ENCODE measurements at places on chromosomes 1 and 21.
A peak's percentile ranks its signal among the peaks of the same experiment; 100 is the strongest.

- no peak for DNase-seq
These were observed 2.0 kb upstream of the PERM1 start for GRCh38 chr1:983798-984475.

DNA sequence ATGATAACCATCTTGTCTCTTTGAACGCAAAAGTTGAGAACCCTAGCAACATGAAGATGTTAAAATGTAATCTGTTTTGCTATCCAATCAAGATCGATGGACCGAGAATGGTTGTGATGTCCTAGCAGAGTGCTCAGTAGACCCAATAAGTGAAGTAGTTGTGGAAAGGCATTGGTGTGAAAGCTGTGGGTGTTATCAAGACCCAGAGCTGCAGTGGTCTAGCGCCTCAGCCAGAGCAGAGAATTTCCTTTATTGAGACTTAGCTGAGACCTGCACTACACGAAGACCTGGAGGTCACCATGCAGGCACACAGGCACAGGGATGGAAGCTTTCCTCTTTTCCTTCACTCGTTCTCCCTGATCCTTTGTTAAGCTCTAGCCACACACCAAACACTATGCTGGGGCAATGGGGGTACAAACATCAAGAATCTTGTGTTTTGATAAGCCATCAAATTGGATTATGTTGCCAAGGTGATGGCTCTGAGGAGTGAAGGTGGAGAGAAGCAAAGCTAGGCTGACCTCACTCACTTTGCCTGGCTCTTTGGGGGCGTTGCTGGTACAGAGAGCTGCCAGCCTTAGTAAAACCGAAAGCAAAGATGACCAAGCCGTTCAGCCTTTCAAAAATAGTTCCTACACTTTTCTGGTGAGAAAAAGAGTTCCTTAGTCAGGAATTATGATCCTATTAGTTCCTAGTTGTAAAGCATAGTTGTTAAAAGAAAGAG, 24.1 kb downstream of the METTL13 start:
- no peak for DNase-seq

DNA sequence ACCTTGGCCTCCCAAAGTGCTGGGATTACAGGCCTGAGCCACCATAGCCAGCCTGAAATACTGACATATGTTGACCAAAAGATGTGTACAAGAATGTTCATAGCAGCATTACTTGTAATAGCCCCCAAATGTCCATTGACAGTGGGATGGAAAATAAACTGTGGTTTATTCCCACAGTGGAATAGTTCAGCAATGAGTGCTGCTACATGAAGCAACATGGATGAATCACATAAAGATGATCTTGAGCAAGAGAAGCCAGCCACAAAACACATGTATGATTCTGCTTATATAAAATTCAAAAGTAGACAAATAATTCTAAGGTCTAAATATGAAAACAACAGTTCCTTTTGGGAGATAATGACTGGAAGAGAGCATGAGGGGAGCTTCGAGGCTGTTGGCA, 9.1 kb upstream of the CREG1 start:
- DNase-seq: no peak

GRCh38 chr1:1799716-1800115, 21.4 kb upstream of the NADK start:
- no peak for DNase-seq

GRCh38 chr1:29991025-29991424, 732.4 kb downstream of the MATN1 start:
- no peak for DNase-seq

GRCh38 chr21:29195981-29196669, 65.7 kb downstream of the MAP3K7CL start:
- DNase-seq: peak; percentile 50

DNA sequence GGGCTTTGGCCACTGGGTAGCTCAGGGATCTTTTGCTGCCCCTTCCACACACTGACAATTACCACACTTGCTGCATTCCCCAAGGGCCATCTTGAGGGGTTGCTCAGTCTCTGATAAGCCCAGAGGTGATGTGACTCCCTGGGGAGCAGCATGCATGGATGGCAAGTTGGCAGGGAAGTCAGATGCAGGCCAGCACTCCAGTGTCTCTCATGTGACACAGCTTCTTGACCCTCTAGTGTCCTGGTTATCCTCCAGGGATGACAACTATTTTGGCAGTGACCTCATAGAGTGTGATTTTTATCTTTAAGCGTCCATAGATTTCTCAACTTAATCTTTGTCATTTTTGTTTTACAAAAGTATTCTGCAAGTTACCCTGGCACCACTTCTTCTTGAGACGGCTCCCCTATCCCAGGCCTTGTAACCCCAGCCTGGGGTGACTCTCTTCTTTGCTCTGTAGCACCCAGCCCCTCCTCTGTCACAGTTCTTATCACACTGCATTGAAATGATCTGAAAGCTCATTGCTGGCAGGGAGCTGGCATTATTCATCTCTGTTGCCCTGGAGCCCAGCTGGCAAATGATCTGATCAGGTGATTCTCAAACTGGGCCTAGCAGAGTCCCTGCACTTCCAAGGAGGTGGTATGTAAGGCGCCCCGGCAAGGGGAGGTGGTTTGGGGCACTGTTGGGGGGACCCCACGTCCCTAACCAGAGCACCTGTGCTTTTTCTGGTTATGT, 72.6 kb downstream of the TENT5C start:
- DNase-seq: no peak

GRCh38 chr1:98906809-98907208, 97.9 kb downstream of the PLPPR5 start:
- DNase-seq: no peak
